ENCODE measurements at places on chromosomes 5 and 9.

DNA sequence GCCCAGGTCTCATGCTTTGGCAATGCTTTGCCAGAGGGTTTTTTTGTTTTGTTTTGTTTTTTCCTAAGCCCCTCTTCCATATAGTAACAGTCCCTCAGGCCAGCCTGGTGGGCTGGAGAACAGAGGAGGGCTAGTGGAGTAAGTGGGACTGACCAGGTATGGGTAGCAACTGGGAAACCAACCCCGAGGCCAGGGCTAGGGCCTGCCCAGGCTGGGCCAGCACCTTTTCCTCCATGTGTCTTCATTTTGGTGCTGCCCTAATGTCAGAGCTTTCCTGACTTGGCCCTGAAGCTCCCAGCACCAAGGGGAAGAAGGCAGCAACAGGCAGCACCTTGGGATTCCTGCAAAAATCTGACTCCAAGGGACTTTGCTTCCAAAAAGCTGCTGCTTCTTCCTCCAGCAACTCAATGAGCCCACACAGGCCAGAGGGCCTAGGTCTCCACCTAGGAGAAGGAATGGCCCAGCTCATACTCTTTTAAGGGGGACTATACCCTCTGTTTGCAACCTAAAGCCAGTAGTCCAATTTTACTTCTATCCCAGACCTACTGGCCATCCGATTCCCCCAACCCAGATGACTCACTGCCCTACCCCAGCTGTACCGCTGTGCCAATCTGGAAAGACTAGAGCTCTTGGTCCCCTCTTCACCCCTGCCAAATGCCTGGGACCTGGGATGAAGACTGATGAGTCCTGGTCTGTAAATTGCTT, 105.1 kb downstream of the PSD2 start:
- no peak for DNase-seq

DNA sequence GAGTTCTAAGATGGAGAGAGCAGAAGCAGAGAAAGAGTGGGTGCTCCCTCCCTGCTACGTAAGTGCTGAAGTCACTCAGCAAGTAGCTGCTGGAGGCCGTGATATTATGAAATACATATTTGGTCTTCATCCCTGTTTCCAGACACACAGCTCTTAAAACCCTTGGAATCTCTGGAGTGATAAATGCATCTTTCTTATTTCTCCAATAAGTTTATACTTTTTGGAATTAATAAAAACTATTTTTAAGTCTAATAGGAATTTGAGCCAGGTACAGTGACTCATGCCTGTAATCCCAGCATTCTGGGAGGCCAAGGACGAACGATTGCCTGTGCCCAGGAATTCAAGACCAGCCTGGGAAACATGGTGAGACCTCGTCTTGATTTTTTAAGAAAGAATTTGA, 60.6 kb downstream of the AUH start:
- no peak for DNase-seq

DNA sequence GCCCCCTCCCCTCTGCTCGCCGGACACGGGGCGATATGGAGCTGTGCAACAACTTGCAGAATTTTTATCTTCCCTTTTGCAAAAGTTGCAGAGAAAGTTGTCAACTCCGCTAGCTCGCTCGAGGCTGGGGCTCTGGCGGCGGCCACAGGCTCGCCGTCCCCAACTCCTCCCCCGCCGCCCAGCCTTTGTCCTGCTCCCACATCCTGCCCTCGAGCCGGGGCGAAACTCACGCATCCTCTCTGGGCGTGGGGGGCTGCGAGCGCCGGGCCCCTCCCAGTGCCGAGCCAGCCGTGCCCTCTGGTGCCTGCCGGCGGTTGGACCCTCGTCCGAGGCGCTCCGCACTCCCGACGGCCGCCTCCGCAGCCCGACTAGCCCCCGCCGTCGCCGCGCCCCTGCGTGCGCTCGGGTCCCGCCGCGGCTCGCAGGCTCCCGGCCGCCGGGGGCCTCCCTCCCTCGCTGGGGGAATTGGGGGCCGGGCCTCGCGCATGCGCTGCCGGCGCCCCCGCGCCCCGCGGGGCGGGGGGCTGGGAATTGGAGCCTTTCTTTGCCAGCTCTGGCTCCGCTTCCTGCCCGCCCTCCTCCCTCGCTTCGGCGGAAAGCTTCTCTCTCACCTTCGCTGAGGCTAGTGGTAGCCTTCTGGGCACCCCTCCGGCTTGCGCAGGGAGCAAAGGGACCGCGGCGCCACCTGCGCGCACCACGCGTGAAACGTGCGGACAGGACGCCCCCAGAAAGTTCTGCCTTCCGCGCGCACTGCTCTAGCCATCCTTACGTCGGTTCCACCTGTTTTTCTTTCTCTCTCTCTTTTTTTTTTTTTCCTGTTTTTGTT, at the start of gene CCNJL:
TSS of gene CCNJL (minus strand) at position 431 of the 826 bp plus-strand sequence. CDS start 641 bp downstream, outside the sequence.
- peak; percentile 56 for DNase-seq

- DNase-seq: no peak
Measured at GRCh38 chr5:58046371-58046770, 413.5 kb downstream of the PLK2 start.

- DNase-seq: no peak
Measured at GRCh38 chr9:134626069-134626423, 15.6 kb upstream of the COL5A1 start.

DNA sequence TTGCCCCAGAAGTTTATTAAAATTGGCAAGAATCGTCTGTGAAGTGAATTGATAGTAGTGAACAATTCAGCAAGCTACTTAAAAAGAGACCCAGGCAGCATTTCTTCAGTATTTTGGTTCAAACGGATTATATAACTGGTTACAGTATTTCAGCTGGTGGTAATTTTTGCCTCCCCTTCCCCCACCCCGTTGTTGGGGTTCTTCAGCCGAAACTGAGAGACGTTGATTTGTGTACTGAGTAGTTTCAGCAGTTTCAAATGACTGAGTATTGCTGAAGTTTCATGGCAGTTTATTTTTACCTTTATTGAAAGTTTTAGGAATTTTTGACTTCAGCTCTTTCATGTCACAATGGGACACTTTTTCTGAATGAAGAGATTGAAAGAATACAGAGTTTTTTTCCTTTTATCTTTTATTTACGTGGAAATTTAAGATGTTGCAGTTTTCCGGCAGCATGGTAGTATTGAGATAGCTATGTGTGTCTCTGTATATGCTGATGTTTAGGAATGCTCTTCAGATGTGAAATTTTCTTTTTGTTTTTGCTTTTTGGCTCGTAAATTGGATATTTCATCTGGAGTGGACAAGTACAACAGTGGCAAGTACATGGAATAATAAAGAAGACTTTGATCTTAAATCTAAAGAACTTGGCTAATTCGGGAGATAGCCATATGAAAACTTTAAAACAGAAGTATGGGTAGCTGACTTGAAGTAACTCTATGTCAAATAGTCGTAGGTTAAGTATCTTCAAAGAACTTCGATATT, 1.9 kb downstream of the GPBP1 start:
- DNase-seq: no peak

GRCh38 chr9:706606-707459, 134.7 kb upstream of the DMRT1 start:
- no peak for DNase-seq

GRCh38 chr9:128469070-128469469, 13.3 kb downstream of the ODF2 start:
- no peak for DNase-seq

DNA sequence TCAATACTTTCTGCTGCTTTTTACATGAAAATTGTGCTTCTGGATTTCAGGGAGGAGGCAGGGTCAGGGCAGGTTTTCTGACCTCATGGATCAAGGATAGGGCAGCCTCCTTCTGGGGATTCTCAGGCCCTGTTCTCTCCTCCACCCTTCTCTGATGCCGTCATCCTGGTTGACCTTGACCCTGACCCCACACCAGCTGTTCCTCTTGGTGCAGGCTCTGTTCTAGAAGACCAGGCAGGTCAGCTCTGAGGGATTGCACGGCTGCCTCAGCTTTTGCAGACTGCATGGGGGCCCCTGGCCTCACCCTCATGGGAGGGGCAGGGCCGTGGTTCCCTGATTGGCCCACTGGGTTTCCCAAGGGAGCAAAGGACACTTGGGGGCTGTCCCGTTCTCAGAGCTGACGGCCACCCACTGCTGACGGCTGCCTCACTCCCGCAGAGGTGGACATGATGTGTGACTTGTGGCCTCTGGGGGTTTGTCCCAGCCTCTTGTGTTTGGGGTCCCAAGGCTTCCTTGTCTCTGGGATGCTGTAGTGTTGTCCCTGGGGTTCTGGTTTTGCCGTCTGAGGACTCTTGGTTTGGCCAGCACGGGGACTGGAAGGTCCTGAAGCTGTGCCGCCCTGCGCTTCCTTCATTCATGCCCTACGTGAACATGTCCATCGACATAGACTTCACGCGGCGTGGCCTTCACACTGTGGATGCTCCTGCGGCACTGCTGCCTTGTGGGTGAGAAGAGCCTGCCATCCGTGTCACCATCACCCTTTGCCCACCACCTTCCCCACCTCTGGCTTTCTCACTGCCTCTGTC, 34.5 kb downstream of the CEP72 start:
- no peak for DNase-seq

DNA sequence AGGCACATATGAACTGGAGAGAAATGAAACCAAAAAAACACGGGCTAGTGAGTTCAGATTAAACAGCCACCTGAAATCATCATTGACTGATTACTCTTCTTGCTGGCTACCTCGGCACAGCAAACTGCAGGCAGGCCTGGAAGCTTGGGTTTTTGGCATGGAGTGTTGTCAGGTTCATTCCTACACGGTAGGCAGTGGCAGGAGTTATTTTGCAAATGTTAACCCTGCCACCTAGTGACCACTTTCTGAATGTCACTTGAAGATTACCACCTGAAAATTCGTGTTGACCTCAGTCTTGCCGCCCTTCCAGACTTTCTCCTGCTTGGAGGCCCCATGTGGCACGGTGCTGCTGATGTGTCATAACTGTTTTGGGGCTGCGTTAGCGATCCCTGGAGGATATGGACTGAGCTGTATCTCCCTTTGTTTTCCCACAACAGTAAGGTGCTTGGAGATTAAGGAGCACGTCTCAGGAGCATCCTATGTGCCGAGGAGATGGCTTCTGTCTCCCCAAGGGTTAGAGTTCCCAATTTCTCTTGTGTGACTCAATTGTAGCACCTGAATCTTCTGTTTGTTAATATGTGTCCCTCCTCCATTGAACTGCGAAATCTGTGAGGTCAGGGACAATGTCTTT, 12.7 kb upstream of the CD180 start:
- DNase-seq: peak; percentile 30

GRCh38 chr5:148687427-148687826, 33.1 kb upstream of the HTR4 start:
- DNase-seq: no peak

DNA sequence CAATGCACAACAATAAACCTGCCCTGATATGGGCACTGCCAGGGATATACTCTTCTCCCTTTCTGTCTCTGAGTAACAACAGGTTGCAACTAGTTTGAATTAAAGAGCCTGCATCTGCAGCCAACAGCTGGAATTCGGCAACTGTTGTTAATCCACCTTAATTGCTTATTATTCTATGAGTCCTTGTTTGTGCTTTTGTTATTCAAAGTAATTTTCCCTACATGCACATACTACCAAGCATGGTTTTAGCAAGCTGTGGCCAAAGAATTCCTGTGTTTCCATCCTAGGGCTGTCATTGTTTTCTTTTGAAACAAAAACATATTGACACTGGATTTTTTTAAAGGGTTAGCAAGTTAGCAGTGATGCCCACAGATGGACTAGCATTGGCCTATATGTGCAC, 171.5 kb downstream of the EFNA5 start:
- DNase-seq: no peak

- no peak for DNase-seq
Measured at GRCh38 chr5:78497573-78498533, 137.4 kb downstream of the SCAMP1 start.

- no peak for DNase-seq
Measured at GRCh38 chr5:13865312-13865711, 79.2 kb downstream of the DNAH5 start.

- DNase-seq: no peak
Measured at GRCh38 chr5:107604990-107605389, 65.7 kb downstream of the EFNA5 start.

GRCh38 chr5:120139039-120139438, 325.1 kb upstream of the PRR16 start:
- DNase-seq: no peak

GRCh38 chr5:118825226-118825625, 163.1 kb downstream of the DTWD2 start:
- no peak for DNase-seq

DNA sequence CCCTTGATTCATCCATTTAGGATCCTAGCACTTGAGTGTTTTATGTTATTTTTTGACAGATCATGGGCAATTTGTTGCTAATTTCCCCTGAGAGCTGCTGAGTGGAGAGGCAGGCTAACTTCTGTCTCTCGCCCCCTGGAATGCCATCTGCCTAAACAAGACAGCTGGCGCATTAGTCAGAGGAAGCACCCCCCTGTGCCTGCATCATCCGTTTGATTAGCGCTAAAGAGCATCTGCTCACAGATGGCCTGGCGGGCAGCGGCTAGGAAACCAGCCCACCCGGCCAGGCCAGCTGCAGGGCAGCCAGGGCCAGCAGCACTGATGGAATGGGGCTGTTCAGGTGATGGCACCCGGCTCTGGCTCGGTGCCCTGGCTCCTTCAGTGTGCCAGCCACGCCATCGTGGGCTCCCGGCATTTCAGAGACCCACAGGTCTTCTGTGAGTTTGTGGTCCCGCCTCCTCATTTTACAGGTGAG, 22.9 kb upstream of the ASS1 start:
- DNase-seq: peak; percentile 98

GRCh38 chr5:1322955-1323802, 21.7 kb downstream of the CLPTM1L start:
- no peak for DNase-seq

GRCh38 chr5:145934276-145934675, 2.1 kb upstream of the SH3RF2 start:
- no peak for DNase-seq

- no peak for DNase-seq
Measured at GRCh38 chr9:21549890-21550289, 67.8 kb upstream of the IFNE start.

- DNase-seq: peak; percentile 32
Measured at GRCh38 chr5:112921026-112921832, 798 bp downstream of the REEP5 start.

- DNase-seq: no peak
Measured at GRCh38 chr5:168590666-168591065, 11.5 kb upstream of the PANK3 start.

GRCh38 chr5:120690621-120691407, 226.7 kb downstream of the PRR16 start:
- DNase-seq: no peak

- DNase-seq: no peak
Measured at GRCh38 chr5:59137846-59138245, 555.0 kb downstream of the RAB3C start.

DNA sequence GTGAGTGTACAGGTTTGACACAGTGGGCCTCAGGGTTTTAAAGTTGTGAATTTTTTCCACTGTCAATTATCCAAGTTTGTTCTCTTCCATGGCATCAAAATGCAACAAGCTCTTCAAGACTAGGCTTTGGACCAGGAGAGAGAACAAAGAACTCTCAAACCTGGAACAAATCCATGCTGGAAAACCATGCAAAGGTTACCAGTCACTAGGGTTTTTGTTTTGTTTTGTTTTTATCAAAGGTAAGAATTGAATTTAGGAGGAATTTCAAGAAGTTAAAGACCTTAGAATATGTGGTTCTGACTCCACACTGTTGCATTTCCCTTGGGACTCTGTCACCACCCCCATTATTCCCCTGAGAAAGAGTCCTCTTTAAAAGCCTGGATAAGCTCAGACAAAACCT, 191.1 kb upstream of the PIK3R1 start:
- no peak for DNase-seq

GRCh38 chr5:140244525-140245025, 58.3 kb downstream of the PFDN1 start:
- no peak for DNase-seq

GRCh38 chr9:28779243-28779642, 1206.0 kb upstream of the C9orf72 start:
- peak; percentile 30 for DNase-seq
